ENCODE measurements at places on chromosomes 7 and 10. TPM values are rescaled to one million over a fixed set of nuclear protein-coding genes. Genes with fewer than 3 reads are reported as not detected.

DNA sequence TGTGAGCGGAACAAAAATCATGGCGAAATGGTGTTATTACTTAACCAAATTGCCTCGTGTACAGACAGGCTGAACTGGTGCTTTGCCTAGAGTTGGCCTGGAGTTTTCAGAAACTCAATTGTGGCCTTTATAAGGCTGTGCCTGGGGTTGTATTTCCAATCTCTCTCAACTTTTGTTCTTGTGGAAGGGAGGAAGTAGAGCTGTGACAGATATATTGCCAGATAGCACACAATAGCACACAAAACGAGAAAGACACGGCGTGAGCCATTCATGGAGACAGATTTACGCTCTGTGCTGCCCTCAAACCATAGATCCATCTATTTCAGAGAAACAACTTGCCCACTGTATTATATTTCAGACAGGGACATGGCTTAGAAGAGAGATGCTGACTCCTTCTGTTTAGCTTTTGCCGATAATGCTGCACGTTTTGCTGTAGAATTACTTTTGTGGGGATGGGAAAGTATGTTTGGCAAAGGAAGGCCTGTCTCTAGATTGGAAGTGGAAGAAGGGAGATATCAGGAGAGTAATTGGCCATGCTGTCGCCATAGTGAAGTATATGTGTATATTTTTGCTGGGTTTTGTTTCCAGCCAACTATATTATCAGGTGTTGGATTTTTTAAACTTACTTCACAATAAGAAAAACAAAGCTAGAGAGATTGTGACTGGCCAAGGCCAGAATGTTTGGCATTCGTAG, 80.4 kb downstream of the AUTS2 start:
- DNase-seq, result no peak

DNA sequence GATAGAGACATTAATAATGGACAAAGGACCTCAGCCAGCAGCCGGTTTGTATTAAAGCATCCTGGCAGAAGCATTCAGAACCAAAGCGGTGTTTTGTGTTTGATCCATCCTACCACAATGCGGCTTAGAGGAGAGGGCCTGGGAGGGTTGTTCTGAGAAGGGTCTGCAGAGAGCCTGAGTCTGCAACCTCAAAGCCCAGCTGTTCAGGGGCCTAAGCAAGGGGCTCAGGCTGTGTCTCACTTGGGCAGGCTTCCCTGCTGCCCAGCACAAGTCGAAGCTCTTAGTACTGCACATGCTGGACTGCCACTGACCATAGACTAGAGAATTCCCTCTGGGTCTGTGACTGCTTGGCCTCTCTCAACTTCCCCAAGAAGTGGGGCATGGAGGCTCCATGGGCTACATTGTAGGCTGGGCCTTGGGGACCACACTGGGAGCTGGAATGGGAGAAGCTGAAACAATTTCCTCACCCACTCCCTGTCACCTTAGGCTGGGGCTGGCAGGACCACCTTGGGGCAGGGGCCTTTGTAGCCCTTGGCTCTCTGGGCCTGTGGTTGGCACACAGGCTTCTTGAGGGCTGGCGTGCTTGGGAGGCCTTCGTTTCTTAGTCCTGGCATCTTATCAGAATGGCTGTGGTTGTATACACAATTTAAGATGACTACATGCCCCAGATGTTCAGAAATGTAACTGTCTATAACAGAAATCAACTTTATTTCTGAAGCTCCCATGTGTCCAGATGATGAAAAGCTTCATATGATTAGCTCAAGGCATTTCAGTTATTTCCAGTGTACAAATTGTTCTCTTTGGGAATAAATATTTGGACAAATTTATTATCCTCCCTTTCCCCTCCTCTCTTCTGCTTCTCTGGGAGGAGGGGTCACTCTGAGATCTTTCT, 44.5 kb downstream of the LRRC18 start:
- DNase-seq, result no peak

GRCh38 chr7:142884286-142884640, 1.3 kb downstream of the TRPV6 start:
- DNase-seq, result no peak

ITGA8 gene
- 5.6 TPM for total RNA-seq

DNA sequence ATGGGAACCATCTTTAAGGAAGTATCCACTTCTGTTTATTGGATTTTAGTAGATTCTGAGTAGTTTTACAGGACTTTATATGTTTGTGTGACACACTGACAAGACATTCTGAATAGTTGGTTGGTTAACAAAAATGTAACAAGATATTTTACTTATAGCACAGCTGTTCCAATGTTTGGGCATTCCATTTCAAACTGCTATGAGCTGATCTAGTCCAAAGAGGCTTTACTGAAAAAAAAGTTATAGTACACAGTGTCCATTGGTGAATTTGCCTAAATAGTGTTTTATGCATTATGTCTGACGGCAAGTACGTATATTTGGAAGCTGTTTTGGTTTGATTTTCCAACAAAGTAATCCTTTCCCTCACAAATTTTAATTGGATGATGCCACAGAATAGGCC, 99.1 kb downstream of the SAMD9 start:
- no peak for DNase-seq

GRCh38 chr10:43294241-43294658, 27.4 kb upstream of the RASGEF1A start:
- DNase-seq, result no peak

UNCX gene
- total RNA-seq, result not detected

PTF1A gene
- not detected for total RNA-seq

DNA sequence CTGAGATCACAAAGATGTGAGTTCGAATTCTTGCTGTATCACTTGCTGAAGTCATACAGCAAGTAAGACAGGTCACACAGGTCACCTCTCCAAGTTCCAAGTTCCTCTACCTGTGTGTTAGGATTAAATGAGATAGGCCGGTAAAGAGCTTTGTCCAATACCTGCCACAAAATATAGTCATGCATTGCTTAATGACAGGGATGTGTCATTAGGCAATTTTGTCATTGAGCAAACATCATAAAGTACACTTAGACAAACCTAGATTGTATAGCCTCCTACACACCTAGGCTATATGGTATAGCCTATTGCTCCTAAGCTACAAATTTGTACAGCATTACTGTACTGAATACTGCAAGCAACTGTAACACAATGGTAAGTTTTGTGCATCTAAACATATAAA, 469.4 kb downstream of the KCNMA1 start:
- DNase-seq, result no peak

CYP3A7 gene
- not detected for total RNA-seq

- DNase-seq, result no peak
These were observed 78.7 kb upstream of the MKRN1 start for GRCh38 chr7:140557809-140558518.

CDH23 gene
- not detected for total RNA-seq

DNA sequence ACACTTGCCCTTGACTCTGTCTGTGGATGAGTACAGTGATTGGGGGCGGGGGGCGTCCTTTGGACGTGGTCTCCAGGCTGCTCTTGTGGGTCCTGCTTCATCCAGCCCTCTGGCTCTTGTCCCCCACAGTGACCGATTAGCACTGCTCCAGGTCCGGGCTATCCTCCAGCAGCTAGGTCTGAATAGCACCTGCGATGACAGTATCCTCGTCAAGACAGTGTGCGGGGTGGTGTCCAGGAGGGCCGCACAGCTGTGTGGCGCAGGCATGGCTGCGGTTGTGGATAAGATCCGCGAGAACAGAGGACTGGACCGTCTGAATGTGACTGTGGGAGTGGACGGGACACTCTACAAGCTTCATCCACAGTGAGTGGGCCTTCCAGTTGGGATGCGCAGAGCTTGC, 18.3 kb downstream of the TACR2 start:
- DNase-seq, result no peak

DNA sequence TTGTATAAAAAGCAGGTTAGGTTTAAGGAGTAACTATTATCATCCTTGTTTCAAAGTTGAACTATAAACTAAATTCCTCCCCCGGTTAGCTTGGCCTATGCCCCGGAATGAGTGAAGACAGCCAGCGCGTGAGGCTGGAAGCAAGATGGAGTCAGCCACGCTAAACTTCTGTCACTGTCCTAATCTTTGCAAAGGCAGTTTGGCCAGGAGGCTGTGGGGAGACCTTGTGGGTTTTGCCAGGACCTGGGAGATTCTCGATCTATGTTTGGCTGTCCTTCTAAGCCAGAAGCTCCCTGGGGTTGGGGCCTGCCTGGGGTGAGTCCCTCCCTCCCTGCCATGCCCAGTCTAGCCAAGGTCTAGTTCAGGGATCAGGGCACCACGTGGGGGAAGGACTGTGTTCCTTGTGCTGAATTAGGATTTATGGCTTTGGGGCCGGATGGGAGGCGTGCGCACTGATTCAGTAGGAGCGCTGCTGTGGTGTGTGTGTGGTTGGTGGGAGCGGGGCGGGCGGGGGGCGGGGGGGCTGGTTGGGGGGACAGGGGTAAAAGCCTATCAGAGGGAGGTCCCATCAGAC, 871 bp upstream of the GTF2IRD1 start:
- no peak for DNase-seq

DNA sequence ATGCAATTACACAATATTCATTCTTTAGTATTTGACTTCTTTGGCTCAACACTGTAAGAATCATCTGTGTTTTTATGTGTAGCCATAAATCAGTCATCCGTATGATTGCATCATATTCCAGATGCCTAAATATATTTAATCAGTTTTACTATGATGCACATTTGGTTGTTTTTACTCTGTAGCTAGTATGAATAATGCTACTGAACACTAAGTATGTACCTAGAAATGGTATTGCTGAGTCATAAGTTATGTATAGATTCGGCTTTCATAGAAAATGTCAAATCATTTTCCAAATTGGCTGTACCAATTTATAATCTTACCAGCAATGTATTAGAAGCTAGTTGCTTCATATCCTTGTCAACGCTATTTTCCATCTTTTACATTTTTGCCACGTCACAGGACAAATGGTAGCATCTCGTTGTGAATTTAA, 197.3 kb upstream of the PLXNA4 start:
- no peak for DNase-seq

CELF2 gene
- 44.3 TPM for total RNA-seq

POMZP3 gene
- total RNA-seq, result 7.6 TPM

PNLIP gene
- not detected for total RNA-seq

HMX2 gene
- total RNA-seq, result not detected

GRCh38 chr10:124143721-124144120, 50.3 kb upstream of the CHST15 start:
- DNase-seq, result no peak

DNA sequence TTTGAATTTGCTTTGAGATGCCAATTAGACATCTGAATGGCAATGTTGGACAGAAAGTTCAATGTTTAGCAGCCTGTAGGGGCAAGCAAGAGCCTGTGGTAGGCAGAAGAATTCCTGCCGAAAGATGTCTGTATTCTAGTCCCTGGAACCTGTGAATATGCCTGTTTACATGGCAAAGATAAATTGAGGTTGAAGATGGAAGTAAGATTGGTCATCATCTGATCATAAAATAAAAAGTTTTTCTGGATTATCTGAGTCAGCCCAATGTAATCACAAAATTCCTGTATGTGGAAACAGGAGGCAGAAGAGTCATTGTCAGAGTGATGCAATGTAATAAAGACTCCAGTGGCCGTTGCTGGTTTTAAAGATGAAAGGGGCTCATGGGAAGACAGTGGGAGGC, 430.5 kb downstream of the MDFIC start:
- no peak for DNase-seq

GRCh38 chr7:26492816-26493215, 201.2 kb downstream of the SNX10 start:
- DNase-seq, result no peak

DNA sequence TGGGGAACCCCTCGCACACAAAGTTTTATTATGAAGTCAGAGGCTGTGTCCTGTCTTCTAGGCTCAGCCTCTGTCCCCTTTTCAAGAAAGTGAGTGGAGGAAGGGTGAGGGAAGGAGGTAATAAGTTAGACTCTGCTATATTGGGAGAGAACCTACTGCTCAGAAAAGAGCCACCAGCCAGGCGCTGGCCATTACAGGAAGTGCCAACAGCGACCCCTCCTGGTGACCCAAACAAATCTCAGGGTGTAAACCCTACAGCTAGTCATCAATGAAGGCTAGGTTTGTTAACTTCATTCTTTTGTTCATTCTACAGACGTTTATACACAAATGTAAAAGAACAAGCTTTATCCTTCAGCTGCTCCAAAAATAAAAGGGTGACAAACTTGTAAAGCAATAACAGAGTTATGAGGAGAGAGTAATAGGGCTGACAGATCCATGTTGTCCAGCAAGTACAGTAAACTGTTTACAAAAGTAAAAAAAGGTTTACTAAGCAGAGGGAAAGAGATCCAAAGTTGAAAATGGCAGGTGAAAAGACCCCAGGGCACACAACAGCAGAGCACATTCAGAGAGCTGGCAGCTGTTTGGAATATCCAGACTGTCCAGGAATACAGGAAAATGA, 82.7 kb downstream of the FAM204A start:
- no peak for DNase-seq

SEMA3C gene
- 77.4 TPM for total RNA-seq

DNA sequence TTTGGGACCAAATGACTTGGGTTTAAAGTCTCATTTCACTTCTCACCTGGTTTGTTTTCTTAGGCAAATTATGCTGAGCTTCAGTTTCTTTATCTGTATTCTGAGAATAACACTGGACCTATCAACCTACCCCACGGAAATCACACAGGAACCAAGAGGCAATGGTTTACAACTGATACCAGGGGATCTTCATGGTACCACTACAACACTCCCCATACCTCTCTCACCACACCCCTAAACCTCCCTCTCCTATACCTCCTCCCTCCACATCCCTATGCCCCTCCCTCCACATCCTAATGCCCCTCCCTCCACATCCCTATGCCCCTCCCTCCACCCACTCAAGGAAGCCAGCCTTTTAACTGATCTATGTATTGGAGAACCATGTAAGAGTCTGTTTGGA, 9.9 kb downstream of the FAM204A start:
- DNase-seq, result no peak

- no peak for DNase-seq
These were observed 121.4 kb upstream of the STK17A start for GRCh38 chr7:43461349-43462024.

GRCh38 chr7:128132426-128133069, 101.3 kb upstream of the LRRC4 start:
- DNase-seq, result no peak

DNA sequence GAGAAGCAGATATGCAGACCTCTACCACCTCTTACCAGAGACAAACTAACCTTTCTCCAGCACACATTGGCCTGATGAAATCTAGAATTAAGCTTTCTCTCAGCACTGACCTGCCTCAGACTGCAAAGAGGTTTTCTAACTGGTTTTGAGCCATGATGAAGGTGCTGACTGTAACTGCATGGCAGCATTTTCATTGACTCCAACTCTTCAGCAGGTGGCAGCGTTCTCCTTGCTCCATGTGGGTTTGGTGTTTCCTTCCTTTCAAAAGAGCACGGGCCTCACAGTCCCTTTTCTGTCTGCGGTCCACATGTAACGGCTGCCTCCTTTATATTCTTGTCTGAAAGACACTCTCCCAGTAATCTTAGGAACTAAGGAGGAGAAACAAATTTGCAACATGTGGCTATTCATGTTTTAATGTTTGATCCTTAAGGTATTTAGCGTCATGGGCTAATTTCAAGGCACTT, 12.6 kb downstream of the KLLN start:
- DNase-seq, result no peak

All from chondrocyte (in vitro differentiated cells).